Stimulated activated CD8-positive, alpha-beta memory T cell treated with anti-CD3 and anti-CD28 coated beads, Interleukin-2, amount 100 ng/mL, for 1 hour (primary cell): ENCODE measurements at places on chromosomes 1 and 21.

DNA sequence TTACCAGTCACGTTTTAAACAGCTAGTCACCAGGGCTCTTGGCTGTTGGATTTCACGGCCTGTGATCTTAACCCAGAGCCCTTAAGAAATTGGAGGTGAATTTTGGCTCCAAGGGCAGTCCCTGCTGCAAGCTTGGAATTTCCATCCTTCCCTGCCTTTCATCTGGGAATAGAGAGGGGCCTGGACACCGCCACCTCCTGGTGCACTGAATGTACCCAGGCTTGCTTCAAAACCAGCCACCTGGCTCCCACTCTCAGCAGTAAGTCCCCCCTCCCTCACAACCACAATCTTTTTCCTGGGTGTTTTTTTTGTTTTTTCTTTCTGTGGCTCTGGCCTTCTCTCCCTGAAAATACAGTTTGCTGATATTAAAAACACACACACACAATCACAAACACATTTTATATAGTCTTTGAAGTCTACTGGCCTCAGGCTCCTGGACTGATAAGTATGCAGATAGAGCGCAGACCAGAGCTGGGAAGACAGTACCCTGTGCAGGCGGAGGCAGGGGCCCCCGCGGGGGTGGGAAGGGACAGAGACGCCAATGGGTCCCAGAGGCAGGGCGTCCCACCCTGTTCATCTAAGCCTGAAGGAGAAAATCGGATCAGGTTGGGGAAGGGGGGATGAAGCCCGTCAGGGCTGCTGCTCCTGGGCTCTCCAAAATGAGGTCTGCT is 65.8 kb upstream of the IGSF21 start:
- no peak for DNase-seq

GRCh38 chr1:17603091-17603841 is 63.8 kb downstream of the ARHGEF10L start:
- DNase-seq, result no peak

GRCh38 chr21:41858466-41859296 is 20.5 kb downstream of the PRDM15 start:
- no peak for DNase-seq

DNA sequence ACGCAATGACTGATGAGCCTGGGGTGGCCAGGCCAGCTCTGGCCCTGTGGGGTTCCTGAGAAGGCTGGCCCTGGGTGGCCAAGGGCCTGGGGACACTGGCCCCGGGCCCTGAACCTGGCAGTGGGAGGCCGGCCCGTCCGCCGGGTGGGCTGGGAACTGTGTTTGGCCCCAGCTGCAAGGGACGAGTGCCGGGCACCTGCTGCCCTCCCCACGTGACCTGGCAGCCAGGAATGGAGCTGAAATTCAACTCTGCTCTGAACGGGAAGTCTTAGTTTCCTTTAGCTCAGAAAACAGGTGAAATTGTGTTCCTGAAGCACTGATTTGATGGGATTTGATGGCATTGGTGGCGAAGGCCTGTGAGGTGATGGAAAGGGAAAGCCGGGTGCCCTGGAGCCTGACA is 8.2 kb upstream of the TTLL10 start:
- DNase-seq, result no peak
